ENCODE measurements at places on chromosomes 5 and 9.

DNA sequence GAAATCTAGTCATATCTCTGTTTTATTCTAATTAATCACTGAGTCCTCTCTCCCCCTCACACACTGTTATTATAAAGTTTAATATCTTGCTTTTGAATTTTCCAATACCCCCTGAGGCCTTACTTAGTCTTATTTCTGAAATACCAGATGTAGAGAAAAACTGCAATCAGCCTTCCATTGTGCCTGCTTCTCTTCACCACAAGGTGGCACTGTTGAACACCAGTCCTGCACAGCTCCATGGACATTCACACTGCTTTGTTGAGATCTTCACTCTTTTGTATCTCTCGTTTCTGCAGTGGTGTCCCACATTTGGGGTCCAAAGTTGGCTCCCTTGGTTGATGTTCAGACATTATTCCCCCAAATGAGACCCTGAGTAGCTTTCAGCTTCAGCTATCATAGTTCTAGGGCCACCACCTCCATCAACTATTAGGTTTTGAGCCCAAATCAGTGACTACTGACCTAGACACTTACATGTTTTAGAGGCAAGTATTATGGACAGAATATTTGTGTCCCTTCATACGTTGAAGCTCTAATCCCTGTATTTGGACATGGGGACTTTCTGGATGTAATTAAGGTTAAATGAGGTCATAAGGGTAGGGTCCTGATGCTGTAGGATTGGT, 24.3 kb downstream of the BOD1 start:
- peak; percentile 23 for DNase-seq

DNA sequence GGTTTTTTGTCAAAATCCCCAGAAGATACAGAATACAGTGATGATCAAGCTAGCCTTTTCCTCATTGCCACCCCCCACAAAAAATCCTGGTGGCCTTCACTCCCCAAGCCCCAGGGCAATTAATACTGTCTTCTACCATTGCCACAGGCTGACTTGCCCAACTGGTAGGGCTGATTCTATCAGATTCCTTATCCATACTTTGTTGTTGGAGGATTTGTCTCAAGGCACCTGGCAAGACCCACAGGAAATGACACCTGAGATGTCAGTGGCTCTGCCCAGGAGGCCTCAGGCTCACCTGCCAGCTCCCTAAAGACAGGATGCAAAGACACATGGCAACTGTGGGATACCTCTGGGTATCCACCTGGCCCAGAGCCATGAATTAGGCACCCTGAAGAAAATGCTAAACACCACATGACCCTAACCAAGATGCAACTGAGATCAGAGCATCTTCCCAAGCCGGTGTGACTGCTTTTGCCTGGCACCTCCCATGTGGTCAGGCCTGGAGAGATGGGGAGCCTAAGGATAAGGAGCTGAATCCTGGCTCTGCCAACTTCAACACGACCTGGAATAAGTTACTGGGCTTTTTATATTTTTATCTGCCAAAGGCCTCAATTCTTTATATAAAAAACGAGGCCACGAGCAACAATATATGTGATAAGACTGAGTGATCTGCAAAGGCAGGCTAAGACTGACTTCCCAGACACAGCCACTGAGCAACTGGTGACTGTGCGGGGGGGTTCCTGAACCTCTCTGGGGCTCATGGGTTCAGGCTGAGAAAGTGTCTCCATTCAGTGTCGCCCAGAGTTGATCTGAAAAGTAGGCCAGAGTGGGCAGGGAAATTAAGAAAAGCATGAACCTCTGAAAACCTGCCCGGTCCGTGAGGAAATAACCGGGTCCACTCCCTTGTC, 944 bp downstream of the ATOX1 start:
- DNase-seq = no peak

DNA sequence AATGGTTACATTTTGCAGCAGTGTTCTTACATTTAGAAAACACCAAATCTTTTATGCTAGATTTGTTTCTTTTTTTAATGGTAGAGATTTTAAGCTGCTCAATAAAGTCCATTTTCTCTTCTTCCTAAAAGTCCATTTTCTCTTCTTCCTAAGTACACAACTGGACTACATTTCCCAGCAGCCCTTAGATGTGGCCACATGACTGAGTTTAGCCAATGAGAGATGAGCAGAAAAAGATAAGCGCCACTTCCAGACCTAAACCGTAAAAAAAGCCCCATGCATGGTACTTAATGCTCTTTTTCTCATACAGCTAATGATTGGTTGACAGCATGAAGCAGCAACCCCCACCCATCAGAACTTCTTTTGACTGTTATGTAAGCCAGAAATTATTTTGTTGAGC, 206.7 kb downstream of the FAM114A2 start:
- no peak for DNase-seq

GRCh38 chr5:155008669-155009068, 4.9 kb upstream of the KIF4B start:
- DNase-seq = no peak

- DNase-seq = no peak
Measured at GRCh38 chr9:1881708-1882295, 133.3 kb upstream of the SMARCA2 start.

DNA sequence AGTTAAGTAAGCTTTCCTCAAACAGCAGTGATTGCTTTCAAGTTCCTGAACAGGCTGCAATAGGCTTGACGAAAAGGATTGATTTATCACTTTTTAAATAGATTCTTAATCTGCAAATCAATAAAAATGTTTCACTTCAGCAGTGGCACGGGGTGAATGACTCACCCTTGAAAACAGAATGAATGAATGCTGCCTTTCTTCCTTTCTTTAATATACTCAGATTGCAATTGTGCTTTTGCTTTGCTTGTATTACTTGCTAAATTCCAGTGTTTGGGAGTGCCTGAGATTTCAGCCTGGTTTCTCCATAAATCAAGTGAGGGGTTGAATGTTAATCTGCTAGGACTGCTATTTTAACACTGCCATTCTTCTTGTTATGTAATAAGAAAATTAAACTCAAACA, 1293.8 kb downstream of the PTPRD start:
- no peak for DNase-seq

DNA sequence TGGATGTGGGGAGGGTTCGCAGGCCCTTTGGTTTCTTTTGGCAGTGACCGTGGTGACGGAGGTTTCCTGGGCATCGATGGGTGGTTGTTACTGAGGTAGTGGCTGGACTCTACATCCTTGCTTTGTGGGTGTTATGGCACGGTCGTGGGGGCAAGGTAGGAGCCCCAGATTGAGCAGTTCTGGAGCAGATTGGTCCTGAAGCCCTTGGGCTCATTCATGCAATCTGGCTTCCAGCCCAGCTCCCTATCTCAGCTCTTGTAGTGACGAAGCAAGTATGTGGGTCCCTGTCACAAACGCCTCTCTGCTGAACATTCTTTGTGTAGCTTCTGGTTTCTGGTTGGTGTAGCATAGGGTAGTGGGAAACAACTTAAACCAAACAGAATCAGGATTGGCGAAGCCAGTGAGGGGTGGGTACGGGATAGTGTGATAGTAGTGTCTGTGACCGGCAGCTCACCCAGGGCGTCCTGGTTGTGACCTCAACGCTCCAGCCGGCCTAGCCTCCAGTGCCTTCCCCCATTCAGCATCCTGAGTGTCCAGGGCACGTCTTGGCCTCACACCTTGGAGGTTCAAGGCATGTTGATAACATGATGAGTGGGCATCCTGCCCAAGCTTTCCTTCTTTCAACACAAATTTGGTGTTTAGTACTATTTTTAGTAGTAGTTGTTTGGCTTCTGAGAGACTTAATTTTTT, 2.9 kb downstream of the NDUFS6 start:
- no peak for DNase-seq

- no peak for DNase-seq
Measured at GRCh38 chr5:57508211-57508610, 25.6 kb upstream of the ACTBL2 start.

Data from AML-193 (cell line).